ENCODE measurements at places on chromosomes 3 and 15.

- DNase-seq: no peak
Measured at GRCh38 chr3:196177567-196177966, 33.6 kb downstream of the ZDHHC19 start.

- peak; percentile 79 for DNase-seq
Measured at GRCh38 chr3:170531657-170532335, 54.1 kb downstream of the SLC7A14 start.

- no peak for DNase-seq
Measured at GRCh38 chr15:43896543-43896942, 69.7 kb downstream of the WDR76 start.

- no peak for DNase-seq
Measured at GRCh38 chr3:76400141-76400540, 614.8 kb upstream of the ZNF717 start.

DNA sequence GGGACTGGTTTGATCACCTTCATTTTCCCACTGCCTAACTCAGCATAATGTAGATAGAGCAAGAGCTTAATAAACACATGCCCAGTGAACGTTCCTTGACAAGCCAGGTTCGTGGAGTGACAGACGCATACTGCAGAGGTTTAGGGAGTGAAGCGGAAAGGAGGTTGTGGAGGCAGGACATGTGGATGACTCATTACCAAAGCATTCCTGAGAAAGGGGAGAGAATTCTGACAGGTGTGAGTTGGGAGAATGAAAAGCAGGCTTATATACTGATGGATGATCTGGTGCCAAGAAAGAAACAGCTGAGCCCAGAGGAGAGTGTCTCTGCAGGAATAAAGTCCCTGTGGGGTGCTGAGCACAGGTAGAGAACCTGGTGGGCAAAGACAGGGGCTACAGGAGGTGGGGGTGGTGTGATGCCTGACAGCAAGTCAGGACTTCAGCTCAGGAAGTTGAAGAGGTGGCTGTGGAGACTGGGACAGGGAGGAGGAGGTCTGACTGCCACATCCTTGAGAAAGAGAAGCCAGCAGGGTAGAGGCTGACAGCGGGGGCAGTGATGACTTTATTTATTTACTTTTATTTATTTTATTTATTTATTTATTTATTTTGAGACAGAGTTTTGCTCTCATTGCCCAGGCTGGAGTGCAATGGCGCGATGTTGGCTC lies 2.4 kb upstream of the RPL29 start:
- DNase-seq: no peak

GRCh38 chr3:160827516-160827915 lies 71.5 kb downstream of the PPM1L start:
- no peak for DNase-seq

- no peak for DNase-seq
Measured at GRCh38 chr15:35150361-35150760, 65.3 kb upstream of the NANOGP8 start.

DNA sequence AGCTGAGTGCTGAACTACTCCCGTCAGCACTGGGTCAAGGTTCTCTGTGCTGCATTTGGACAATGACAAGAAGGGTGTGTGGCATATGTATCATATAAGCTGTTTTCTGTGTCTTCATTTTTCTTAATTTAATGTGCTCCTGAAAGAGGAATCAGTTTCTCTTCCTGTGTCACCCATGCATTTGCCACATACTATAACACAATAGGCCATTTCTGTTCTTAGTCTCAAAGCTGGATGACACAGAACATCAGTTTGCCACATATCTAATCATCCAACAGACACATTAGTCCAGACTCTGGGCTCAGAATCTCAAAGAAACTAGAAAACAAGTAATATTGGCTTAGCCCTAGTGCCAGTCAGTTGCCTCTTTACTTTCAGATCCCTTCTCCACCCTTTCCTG lies 34.1 kb downstream of the CEP19 start:
- DNase-seq: no peak

GRCh38 chr3:101812895-101813294 lies 33.9 kb downstream of the NXPE3 start:
- DNase-seq: no peak

DNA sequence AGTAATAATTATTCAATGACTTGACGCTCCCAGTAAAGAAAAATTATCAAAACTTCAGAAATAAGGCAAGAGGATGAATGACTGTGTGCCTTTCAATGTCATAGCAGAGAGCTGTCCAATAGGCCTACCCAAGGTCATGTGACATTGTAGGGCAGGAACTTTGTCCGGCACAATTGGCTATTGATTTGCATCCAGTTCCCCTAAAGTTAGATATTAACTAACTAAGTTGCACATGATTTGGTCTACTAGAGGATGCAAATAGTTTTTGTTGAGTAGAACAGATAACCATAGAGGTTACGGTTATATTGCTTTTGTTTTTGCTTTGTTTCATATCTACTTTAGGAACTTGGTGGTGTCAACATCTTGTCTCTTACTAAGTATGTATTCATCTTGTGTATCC lies 127.9 kb upstream of the PFN2 start:
- no peak for DNase-seq

GRCh38 chr3:58492494-58492905 lies 604 bp downstream of the KCTD6 start:
- DNase-seq: no peak

- DNase-seq: no peak
Measured at GRCh38 chr15:27426805-27427204, 455.8 kb downstream of the GABRG3 start.

GRCh38 chr3:94115482-94115881 lies 52.6 kb downstream of the NSUN3 start:
- DNase-seq: no peak

- no peak for DNase-seq
Measured at GRCh38 chr3:120472121-120472844, 21.5 kb upstream of the FSTL1 start.

DNA sequence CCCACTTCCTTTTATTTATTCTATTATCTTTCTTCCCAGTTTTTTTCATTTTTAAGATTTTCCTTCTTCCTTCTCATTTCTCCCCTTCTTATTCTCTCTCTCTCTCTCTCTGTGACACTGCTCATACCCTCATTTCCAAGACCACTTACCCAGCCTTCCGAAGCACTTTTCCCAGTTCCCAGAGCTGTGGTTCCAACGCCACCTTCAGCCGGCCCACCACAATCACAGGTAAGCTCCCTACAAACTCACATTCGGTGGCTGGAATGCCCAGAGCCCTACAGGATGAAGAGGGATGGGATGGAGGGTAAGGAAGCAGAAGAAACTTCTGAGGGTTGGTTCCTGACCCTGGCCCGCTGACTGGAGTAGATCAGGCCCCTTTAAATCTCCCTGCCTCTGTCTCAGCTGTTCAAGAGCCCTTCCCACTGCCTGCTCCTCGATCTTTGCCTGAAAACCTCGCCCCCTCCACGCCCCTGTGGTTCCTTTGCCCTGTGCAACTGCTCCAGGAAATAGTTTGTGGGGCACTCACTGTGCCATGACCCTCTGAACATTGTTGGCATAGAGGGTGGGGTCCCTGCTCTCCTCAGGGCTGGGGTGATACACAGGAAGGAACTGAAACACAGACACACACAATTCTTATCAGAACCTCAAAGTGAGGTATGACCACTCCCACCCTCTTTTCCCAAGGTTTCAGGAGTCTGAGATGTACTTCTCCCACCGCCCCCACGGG lies 4.8 kb downstream of the LPCAT4 start:
- DNase-seq: no peak

DNA sequence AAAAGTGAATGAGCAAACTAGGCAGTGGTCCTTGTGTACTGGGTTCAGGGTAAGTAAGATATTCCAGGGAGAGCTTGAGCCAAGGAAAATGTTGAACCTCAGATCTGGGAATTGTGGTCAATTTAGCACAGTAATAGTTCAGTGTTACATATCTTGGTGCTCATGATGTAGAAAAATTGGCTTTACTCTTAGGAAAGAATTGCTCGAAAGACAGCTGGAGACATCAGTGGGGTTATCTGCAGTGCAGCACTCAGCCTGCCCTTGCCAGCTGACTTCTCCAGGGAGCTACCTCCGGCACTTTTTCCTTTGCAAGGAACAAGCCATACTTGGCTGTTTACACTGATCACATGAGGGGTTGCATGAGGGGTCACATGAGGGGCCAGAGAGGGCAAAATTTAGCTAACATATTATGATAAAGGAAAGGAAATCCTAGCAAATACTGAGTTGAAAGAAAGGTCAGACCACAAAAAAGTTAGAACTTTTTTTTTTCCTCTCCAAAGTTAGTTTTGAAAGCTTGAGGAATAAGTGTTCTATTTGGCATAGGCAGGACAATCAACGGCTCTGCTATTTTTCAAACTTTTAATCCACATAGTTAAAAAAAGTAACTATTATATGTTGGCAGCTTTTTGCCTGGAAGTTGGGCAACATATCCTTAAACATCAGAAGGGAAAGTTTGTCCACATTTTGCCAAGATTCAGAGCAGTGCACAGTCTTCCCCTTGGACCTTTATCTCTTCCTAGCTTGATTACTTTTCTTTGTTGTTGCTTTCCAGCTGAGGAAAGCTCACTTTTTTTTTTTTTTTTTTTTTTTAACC lies 92.4 kb downstream of the COL6A6 start:
- DNase-seq: peak; percentile 60

DNA sequence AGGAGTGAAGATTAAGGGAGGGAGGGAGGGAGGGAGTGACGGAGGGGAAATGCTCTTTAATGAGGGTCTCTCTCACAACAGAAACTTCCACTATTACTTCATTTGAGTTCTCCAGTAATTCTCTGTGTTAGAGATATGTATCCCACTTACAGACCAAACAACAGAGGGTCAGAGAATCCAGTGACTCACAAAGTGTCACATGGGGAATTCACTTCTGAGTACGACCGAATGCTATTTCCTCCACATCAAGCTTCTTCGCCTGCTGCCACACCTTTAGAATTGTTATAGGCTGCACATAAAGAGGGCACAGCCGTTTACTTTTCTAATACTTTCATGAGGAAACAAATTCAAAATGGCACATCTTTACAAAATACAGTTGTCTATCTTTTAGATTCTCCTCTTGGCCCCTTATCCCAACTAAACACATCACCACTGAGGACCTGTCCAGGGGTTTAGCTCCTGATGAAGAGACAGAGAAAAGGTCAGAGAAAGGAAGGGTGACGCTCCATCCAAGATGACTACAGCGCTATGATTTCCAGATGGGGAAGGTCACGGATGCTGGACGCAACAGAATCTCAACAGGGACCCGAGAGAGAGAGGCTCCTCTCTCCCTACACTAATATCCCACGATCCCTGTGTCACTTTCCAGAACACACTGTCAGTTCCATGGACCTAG lies 119.0 kb downstream of the XXYLT1 start:
- DNase-seq: no peak
